ENCODE measurements at places on chromosomes 1 and 21.

- no peak for DNase-seq
These were observed 67.0 kb downstream of the MATN1 start for GRCh38 chr1:30656171-30656940.

GRCh38 chr1:205616563-205617293, 15.1 kb downstream of the ELK4 start:
- no peak for DNase-seq

GRCh38 chr1:235098991-235099390, 29.6 kb downstream of the TOMM20 start:
- DNase-seq: no peak

GRCh38 chr1:65509912-65510680, 89.6 kb downstream of the LEPR start:
- DNase-seq: no peak

- no peak for DNase-seq
These were observed 79.8 kb upstream of the HMCN1 start for GRCh38 chr1:185654199-185654951.

DNA sequence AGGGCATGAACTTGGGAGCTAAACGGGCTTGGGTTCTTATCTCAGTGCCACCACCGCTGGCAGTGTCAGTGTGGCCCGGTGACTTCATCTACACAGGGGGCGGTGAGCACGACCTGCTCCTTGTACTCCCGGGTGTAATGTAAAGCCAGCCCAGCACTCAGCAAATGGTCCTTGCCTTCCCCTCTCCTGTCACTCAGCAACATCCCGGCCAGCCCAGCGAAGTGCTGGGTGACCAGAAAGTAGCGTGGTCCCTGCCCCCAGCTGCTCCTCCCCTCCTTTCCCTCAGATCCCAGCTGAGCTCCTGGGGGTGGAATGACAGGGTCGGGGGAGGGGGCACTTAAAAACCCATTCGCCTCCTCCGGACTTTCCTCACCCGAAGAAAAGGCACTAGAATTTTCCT, 7.2 kb downstream of the KCNN3 start:
- no peak for DNase-seq

GRCh38 chr1:115323366-115324004, 14.6 kb downstream of the NGF start:
- DNase-seq: no peak

GRCh38 chr1:47468709-47469389, 31.0 kb downstream of the FOXD2 start:
- DNase-seq: no peak

GRCh38 chr1:112673592-112674439, 643 bp upstream of the MOV10 start:
- no peak for DNase-seq

- no peak for DNase-seq
These were observed 367.6 kb upstream of the VAMP3 start for GRCh38 chr1:7403265-7404045.

DNA sequence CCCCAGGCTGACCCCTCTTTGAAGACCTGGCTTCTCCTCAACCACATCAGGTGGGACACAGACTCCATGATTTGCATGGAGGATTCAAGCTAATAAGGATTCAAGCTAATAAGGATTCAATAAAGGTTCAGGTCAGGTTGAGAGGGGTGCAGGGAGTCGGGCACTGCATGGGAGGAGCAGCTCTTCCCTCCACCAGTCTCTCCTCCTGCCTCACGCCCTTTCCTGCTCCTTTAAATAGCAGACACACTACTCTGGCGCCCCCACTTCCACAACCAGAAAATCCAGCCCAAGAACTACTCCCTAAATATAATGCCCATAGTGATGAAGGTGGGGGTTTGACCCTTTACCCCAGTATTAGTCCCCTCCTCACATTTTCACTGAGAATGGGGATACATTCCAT, 7.1 kb downstream of the MEX3A start:
- no peak for DNase-seq

- no peak for DNase-seq
These were observed 1.1 kb downstream of the S100A11 start for GRCh38 chr1:152035539-152036266.

GRCh38 chr1:166843769-166844596, 4.7 kb downstream of the POGK start:
- DNase-seq: no peak

DNA sequence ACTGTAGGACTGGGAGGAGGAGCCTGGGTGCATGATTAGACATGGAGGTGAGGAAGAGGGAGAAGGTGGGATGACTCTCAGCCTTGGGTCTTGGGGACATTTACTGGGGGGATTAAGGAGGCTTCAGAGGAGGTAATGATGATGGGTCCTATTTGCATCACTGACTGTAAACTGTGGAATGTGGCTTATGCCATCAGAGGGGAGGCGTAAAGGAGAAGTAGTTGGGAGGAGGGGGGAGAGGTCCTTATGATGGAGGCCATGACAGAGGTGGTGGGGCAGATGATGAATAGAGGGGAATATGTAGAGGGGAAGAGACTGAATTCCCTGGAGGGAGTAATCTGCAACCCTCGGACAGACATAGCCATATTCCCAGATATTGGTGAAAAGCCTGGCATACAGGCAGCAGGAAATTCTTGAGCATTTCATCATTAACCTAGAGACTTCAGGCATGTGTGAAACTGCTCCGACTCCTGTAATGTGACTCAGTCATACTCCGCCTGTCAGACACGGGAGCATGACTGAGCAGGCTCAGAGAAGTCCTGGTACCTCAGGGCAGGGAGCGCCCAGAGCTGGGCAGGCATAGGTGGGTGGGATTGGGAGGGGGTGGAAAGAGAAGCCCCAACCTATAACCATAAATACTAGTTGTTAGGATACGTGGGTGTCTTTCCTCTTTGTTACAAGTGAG, 8.0 kb upstream of the LCE5A start:
- no peak for DNase-seq

- no peak for DNase-seq
These were observed 46.3 kb downstream of the ITPKB start for GRCh38 chr1:226692823-226693222.

Data from stimulated activated CD8-positive, alpha-beta memory T cell treated with anti-CD3 and anti-CD28 coated beads, Interleukin-7, amount 100 ng/mL, for 1 hour (primary cell).